ENCODE measurements at places on chromosomes 2 and 18.
A peak's percentile ranks its signal among the peaks of the same experiment; 100 is the strongest.

DNA sequence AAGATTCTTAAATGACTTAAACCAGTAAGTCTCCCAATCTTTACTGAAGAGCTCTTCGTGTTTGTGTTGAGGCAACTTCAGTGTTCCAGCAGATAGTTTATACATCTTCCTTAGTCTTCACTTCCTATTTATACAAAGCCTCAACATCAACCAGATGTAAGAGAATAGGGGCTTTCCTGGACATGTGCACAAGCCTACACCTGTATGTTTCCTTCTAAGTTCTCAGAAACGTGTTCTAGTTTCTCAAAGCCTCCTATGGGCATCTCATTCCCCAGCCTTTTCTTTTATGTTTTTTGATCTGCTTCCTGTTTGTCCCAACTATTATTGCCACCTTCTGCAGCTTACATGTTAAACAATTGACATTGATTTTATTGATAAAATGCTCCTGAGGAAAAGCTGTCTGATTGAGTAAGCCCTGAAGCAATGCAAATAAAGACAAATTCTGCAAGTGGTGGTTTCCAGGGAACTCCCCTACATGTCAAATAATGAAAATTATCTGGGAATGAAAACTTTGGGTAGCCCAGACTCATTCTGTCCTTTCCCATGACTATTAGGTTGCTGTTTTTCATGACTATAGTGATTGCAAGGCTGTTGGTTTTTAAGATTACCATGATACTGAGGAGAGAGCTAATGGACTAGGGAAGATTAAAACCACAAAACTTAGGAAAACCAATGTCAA is 663.3 kb upstream of the ACVR2A start:
- DNase-seq: no peak

DNA sequence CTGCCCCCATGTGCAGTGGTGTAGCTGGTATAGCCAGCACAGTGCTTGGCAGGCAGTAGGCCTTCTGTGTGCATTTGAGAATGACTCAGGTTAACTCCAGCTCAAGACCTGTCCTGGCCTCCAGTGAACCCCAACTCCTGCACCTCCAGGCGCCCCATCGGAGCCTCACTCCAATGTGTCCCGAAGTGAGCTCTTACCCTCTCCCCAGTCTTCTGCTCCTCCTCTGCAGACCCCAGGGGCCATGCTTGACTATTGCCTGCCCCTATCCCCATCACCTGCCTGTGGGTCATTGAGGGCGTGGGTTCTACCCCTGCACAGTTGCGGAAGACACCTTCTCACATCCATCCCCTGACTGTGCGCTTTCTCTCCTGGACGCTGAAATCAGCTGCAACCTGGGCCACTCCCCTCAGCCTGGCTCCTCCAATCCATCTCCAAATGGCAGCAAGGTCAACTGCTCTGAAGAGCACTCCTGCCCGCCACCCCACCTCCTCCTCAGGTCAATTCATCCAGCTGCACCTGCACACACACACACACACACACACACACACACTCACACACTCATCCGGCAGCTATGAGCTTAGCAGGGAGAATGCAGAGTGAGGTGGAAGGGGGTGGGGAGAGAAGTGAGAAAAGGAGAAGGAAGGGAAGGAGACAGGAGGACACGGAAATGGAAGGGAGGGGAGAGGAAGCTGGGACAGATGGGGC is 130.3 kb upstream of the GLI2 start:
- no peak for DNase-seq

GRCh38 chr2:186422226-186422625 is 63.8 kb upstream of the ZC3H15 start:
- DNase-seq: no peak

- no peak for DNase-seq
Measured at GRCh38 chr2:74119339-74119738, 28.4 kb downstream of the BOLA3 start.

DNA sequence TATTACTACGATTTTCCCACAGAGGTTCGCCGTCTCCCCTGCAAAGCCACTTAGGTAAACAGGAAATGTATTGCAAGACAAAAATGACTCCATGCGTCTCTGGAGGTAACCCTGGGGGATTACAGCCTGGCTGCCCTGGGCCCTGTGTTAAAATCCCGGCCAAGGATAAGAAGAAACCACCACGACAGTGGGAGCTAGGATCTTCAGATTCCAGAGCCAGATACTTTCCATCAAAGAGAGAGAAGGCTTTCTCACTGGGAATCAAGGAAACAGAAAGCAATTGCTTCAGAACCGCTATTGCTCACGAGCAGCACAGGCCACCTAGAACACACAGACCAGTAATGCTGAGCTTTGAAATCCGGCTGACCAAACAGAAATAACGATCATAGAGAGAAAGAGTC is 97.9 kb upstream of the ZNF516 start:
- DNase-seq: no peak

GRCh38 chr2:232611559-232612218 is 21.7 kb upstream of the EFHD1 start:
- peak; percentile 36 for DNase-seq

- DNase-seq: no peak
Measured at GRCh38 chr2:94980406-94980805, 45.1 kb upstream of the MAL start.

- DNase-seq: no peak
Measured at GRCh38 chr18:57813245-57813644, 10.1 kb upstream of the ATP8B1 start.
